ENCODE measurements at places on chromosomes 5 and 9.

- no peak for DNase-seq
Observed at GRCh38 chr5:10432059-10433008, 9.3 kb upstream of the ROPN1L start.

DNA sequence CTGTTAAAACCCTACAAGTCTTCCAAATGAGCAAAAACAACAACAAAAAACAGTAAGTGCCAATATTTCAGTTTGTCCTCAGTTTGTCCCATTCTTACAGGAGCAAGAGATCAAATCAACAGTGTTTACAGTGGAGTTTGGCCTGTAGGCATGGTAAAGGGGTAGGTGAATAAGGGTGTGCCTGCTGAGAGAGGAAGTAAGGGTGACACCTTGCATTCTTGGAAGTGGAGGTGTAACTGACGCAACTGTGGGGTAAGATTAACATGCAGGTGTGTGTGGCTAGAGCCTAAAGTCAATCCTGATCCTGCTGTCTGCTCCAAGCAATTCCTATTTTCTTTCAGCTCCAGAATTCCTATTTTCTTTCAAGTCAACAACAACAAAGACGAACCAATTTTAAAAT, 43.4 kb downstream of the PFDN1 start:
- DNase-seq = no peak

DNA sequence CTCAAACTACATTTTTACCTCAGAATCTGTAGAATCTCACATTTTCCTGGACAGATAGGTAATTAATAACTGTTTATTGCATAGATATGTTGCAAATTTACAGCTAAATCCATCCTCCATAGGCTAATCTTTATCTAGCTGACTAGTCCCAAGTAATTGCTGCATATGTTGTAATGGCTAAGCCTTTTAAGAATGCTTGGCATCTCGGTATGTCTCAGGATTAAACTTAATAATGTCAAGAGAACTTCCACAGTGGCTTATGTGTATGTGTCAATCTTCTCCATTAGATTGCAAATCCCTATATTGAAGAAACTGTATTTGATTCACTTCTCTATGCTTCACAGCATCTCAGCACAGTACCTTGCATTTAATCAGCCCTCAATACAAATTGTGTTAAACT, 131.9 kb downstream of the PRDM9 start:
- DNase-seq = no peak

DNA sequence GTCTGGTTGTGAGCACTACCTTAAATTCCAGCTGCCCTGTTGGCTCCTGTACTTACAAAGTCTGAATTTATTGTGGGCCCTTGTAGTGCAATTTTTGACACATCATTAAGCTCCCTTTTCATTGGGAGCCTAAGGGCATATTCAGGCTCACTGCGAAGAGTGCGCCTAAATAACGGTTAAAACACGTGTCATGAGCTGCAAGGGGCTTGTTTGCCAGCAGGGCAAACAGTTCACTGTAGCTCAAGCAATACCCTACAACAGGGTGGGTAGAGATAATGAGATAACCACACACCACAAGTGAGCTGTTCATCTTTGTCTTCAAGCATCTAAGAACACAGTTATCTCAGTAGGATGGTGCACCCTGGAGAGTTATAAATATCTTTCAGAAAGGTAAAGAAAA, 214.2 kb downstream of the SLF1 start:
- no peak for DNase-seq

- DNase-seq = no peak
Observed at GRCh38 chr5:56159521-56159947, 73.6 kb downstream of the ANKRD55 start.

DNA sequence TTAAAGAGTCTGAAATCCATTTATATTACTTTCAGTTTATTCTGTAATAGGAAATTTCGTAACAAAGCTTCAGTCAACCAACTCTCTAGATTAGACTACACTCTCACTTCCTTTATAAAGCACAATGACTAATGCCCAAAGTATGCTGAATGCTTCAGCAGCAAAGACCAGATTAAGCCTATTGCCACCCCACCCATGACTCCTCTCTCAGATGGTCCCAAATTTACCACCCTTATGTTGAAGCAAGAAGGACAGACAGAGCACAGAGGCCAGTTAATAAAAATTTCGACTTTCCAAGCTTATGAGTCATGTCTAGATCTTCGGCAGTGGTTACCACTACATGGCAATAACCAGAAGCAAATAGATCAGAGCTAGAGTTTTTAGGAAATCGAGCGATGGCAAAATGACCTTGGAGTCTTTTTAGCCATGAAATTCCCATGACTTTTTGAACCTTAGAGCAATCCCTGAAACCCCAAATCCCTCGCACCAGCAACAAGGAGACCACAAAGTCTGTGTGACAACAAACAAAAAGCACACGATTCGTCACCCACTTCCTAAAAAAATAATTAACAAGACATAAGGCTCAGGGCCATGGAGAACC, 287.8 kb upstream of the RASA1 start:
- no peak for DNase-seq

DNA sequence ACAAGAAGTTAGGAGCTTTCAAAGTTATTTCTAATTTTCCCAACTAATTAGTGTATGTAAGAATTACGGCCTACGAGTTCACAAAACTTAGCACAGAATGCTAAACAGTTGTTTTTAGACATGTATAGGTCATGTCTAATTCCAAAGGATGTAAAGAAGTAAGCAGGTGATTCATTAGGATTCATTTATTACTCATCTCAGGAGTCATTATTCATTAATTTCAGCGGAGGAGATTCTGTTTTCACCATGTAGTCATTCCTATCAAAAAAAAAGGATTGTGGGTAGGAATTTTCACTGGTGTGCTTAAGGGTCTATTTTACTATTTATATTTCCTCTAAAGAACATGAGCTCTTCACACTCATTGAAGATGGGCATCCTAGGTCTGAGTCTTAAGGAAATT, 532.2 kb downstream of the ACTL7B start:
- no peak for DNase-seq

GRCh38 chr5:172280929-172281328, 2.6 kb downstream of the UBTD2 start:
- no peak for DNase-seq

GRCh38 chr9:131273856-131274673, 2.2 kb downstream of the FAM78A start:
- peak; percentile 34 for DNase-seq

DNA sequence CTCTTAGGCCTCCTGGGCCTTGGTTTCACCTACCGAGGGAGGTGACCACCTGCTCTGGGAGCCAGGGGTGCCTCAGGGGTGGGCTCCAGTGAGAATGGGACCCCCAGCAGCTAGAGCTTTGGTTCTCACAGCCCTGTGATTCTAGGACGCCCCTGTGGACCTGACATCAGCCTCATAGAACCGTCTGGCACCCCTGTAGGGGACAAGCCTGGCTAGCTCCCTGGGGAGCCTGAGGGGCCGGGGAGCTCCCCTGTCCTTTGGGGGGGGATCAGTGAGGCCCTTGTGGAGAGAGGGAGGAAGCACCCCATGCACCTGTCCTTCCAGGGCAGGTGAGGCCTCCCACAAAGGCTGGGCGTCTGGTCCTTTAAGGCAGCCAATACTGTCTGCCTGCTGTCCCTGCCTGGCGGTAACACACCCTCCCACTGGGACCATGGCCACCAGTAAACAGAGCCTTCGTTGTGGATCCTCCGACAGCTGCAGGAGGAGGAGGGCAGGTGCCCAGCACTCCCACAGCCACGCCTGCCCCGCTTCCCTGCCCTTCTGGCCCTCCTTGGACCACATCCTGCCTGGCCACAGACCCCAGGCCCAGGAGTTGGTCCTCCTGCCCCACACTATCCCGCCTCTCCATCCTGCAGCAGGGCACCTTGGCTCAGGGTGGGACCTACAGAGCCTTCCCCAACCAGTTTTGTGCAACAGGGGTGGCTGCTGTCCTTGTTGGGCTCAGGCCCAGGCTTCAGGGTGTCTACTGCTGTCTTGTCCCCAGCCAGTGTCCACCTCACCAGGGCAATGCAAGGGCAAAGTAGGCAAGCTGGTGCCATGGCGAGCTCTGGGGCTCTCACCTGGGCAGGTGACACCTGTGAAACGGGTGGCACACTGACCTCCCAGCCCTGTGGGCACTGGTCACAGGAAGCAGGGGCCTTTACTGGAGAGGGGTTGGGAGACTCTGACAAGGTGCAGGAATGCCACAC, 3.0 kb upstream of the TUBB4B start:
- DNase-seq = no peak

- DNase-seq = no peak
Observed at GRCh38 chr5:172107571-172107970, 80.5 kb downstream of the STK10 start.

DNA sequence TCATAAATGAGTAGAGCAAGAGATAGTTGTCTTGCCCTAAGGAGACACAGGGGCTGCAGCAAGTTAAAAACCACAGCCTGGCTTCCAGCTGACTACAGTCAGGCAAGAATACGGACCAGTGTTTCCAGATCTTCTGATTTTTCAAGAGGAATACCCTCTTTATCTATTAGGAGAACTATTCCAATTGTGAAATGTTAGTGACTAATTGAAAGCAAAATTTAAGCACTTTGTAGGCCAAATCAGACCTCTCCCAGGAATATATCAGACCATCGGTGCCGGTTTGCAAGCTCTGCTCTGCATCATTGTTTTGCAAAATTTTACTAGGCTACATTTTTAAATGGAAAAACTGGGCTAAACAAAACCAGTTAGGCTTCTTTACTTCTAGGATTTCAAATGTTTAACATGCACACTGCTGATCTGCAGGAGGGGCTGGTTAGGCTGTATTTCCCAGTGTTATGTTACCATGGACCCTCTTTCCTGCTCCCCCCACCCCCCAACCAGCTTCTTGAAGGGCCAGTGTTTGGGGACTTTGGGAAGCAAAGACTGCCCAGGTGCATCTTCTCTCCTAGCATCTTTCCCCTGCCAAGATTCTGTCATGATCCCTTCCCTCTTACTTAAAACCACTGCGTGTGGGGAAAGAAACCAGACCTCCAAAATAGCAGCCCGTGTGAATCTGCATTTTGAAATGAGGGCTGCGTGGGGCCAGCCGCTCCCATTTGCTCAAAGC, 1.1 kb upstream of the ARSI start:
- DNase-seq = no peak

- DNase-seq = no peak
Observed at GRCh38 chr5:44952376-44952775, 143.6 kb downstream of the MRPS30 start.

DNA sequence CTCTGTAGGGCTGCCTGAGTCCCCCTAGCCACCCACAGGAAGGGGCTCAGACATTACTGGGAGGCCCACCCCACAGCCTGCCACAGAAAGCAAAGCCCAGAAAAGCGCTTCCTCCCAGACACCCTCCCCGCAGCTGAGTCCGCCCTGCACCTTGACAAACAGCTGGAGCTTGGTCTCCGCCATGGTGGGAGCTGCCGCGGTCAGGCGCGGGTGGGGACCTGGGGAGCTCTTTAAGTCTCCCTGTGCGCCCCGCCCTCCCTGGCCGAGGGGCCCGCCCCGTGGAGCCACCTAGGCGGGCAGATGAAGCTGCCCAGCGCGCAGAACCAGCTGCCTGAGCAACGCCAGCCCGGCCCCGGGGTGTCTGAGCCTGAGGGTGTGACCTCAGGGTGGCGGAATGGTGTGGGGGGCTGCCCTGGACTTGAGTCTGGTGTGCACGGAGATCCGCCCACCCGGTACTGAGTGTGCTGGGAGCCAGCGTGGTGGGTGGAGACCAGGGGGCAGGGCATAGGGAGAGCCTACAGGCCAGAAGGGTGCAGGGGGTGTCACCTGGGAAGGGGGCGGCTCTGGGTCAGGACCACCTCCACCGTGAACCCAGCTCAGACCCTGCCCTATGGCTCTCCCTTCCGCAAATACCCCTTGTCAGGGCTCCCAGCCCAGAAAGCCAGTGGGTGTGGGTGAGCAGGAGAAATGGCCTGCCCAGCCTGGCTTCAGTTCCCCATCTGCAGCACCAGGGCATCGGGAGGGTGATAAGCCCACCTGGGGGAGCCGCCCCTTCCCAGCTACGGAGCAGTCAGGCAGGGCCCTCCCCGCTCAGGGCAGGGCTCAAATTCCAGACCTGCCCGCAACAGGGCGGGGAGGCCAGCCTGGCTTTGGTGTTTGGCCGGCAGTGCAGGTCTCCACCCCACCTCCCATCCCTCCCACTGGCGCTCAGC, at the start of gene CLIC3:
CLIC3 (minus strand) TSS at position 208 of the 932 bp plus-strand sequence; CDS start at position 183, 25 bp downstream.
- DNase-seq = peak; percentile 48

- no peak for DNase-seq
Observed at GRCh38 chr5:43851741-43852140, 248.8 kb downstream of the NNT start.

DNA sequence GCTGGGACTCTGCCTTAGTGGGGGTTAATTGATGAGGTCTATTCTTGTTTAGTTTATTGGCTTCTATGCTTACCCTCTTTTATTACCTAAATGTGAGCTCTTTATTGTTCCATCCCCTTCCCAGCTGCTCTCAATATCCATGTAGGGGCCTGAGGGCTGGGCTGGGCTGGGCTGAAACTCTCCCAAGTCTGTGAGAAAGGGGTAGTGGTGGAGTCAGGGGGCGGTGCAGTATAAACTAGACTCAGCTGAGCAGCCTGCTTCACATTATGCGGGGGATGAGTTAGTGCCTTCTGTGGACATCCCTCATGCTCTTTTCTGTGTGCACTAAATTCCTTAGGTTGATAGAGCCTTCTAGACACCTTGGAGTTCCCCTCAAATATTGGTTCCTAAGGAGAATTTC, 451.8 kb upstream of the PTGER4 start:
- DNase-seq = no peak

GRCh38 chr5:122439645-122440044, 127.6 kb downstream of the SNCAIP start:
- DNase-seq = no peak

- no peak for DNase-seq
Observed at GRCh38 chr9:85077944-85078343, 408.4 kb downstream of the NTRK2 start.

- DNase-seq = no peak
Observed at GRCh38 chr9:134518004-134518606, 123.5 kb upstream of the COL5A1 start.

GRCh38 chr5:31449174-31449573, 82.7 kb downstream of the DROSHA start:
- DNase-seq = no peak

- no peak for DNase-seq
Observed at GRCh38 chr5:78587081-78587774, 61.3 kb downstream of the LHFPL2 start.

GRCh38 chr5:181164076-181164952, 16.9 kb downstream of the OR2V2 start:
- DNase-seq = no peak

GRCh38 chr5:9009931-9010651, 535.8 kb downstream of the SEMA5A start:
- no peak for DNase-seq

DNA sequence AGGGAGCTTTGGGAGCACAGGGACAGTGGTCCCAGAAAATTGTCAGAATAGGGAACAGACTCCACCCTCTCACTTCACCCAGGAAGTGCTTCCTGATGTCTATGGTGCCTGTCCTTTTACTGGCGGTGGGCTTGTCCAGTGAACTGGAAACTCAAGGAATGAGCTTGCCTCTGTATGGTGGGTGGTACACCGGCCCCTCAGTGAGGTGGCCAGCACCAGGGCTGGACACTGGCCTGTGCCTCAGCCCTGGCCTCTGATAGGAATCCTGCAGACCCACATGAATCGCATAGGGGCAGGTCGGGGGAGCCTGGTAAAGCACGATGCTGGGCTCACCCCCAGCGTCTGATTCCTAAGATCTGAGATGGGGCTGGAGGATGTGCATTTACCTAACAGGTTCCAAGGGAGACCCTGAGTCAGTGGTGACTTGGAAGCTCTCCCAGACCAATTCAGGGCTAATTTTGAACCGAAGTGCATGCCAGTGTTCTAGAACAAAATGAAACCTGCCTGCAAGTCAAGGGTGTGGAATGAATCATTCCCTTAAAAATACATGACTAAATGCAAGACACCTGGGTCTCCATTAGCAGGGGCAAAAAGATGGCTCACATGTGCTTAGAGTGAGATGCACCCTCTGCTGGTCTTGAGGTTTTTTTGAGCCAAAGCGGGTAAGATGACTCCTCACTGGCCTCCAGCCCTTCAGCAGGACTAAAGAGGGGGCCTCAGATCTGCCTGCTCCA, 178.3 kb downstream of the HSPA4 start:
- no peak for DNase-seq

Data from stimulated activated CD4-positive, alpha-beta T cell treated with anti-CD3 and anti-CD28 coated beads, Interleukin-2, amount 100 ng/mL, for 24 hours (primary cell).